CD4-positive, alpha-beta T cell treated with Interleukin-1 beta for 1 hour (primary cell): ENCODE measurements at places on chromosomes 7 and 10.

- DNase-seq = no peak
These were observed 7.5 kb downstream of the PIK3AP1 start for GRCh38 chr10:96712662-96713271.

DNA sequence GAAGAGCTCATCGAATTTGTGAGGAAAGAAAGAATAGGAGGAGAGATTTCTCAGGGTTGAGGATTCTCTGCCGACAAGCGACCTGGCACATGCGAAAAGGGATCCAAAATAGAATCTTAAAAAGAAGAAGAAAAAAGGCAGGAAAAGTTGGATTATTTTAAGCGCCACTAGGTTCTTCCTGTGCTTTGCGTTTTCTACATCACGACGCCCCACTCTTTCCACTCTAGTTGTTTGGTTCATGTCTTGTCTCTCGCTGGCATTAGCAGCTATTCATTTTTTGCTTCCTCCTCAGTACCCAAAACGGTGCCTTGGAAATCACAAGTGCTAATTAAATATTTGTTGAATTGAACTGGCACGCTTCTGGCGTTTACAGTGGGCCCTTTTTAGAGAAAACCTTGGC, 674 bp upstream of the FRA10AC1 start:
- DNase-seq = peak; percentile 9

DNA sequence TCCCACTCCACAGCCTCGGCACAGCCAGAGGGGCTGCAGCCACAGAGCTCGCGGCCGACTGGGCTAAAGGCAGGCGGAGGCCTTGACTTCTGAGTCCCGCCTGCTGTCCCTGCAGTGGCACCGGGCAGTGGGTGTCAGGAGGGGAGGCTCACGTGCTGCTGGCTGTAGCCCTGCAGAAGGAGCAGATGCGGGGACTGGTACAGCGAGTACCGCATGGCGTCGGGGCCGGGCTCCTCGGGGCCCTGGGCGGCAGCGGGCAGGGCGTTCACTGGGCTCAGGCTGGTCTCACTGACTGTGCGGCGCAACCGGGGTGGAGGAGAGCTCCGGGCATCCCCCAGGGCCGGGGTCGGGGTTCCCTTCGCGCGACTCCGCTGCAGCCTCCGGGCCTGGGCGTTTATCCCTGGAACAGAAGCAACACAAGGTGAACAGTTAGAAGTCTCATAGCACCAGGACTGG, 25.6 kb downstream of the PAPOLB start:
- no peak for DNase-seq

DNA sequence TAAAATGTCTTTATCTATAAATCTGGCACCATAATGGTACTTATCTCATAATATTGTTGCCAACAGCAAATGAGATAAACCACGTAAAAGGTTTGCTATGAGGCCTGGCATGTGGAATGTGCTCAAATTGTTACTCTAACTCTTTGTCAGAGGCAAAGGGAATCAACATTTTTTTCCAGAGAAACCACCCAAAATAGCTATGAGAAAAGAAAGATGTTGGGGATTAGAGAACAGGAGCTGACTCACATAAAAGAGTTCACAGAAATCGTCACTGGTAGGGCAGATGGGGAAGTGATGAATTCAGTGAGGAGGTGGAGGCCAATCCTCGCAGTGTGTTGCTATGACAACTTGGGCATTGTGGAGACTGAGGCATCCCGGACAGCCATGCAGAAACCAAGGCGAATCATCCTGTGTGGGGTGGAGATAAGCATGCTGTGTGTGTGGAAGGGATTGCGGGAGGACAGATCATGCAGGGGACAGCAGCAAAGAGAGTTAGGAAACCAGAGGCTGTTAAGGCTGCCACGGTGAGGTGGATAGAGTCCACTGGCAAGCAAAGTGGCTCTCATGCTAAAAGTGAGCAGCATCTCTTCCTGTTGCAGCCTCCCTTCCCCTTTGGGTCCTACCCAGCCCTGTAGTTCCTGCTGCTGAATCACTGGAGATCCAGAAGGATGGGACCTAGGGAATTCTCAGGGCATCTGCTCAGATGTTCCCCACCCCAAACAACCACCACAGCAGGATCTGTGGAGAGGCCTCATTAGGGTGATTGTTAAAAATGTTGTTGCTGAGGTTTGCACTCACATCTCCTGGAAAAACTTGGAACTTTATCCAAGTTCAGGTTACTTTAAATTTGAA, 103.9 kb downstream of the CUBN start:
- peak; percentile 76 for DNase-seq

- DNase-seq = no peak
These were observed 61.2 kb downstream of the TNRC18 start for GRCh38 chr7:5362466-5362865.

DNA sequence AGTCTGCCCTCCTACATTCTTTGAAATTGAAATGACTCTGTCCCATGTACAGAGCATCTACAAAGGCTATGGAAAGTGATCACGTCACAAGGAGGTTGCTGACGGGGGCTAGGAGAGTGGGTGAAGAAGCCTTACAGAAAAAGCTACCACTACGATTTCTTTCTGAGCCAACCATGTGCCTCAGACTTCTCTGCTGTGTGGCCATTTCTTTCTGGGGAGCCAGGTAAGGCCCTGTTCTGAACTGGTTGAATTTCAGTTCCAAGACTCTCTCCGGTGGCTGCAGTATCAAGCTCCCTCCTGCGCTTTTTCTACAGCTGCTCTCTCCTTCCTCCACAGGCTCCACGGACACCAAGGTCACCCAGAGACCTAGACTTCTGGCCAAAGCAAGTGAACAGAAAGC, 112.5 kb upstream of the PRSS1 start:
- peak; percentile 56 for DNase-seq

GRCh38 chr10:32963096-32963495, 5.1 kb upstream of the ITGB1 start:
- DNase-seq = no peak

- no peak for DNase-seq
These were observed 218.4 kb downstream of the GATA3 start for GRCh38 chr10:8272794-8273425.

GRCh38 chr10:7969623-7970022, 84.9 kb upstream of the GATA3 start:
- no peak for DNase-seq

DNA sequence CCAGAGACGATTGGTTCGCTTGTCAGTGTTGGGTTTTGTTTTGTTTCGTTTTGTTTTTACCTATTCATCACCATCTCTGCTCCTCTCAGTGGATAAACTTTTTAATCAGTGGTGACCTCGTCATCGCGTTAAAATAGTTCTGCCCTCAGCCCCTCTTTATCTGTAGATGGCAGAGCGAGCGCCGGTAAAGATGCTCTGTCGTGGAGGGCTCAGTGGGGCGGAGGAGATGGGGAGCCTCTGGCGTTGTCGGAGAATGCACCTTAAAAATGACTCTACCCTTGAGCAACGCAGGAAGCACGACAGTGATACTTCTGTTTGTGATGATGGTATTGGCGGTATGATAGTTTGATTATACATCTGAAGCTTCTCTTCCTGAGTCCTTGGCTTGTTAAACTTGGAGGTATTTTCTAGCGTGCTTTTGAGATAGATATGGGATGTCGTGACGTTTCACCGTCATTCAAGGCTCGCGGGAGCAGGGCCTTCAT, 554 bp downstream of the CSGALNACT2 start:
- DNase-seq = peak; percentile 70

DNA sequence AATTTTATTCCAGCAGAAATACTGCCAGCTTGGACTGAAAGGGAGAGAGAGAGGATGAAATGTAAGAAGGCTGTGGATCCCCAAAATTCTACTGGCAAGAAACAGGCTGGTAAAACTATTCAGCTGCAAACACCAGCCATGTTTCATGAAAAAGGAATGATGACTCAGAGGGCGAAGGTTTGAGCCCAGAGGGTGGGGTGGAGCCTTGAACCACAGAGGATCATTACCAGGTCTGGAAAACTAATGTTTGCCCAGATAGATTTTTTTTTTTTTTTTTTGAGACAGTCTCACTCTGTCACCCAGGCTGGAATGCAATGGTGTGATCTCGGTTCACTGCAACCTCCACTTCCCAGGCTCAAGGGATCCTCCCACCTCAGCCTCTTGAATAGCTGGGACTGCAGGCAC, 41.7 kb upstream of the NRF1 start:
- DNase-seq = no peak

DNA sequence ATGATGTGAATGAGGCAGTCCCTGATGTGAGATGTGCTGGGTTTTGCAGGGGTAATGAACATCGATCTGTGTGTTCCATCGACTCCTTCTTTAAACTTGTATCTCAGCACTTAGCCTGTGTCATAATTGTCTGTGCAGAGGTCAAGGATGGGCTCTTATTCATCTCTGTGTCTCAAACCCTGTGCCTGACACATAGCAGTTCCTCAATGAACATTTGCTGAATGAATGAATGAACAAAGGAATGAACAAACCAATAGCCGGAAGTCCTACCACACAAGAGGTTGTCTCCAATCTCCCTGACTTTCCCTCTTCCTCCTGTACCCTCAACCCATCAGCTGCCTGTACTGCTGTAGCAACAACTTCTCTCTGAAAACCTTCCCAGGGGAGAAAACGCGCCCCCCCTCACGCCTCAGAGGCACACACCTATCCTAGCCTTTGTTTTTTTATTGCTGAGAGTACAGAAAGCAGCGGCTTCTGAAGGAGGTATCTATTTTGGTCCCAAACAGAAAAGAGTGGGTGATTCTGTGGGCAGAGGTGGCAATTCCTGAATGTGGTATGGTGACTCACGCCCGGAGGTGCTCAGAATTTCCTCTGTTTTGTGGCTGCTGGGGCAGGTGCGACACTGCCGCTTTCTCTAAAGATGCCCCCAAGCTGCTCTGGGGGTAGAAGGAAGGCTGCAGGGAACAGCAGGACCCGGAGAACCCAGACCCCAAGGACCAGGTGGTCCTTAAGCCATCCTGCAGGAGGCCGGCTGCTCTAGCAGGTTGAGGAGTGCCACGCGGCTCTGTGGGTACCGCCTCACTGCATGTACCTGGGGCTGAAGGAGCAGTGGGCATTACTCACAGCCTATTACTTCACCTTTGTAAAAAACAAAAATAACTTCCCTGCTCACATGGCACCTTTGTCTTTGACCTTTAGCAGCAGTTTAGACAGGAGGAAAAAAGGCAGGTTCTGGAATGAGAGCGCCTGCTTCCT, 9.6 kb downstream of the IL2RA start:
- DNase-seq = peak; percentile 79

DNA sequence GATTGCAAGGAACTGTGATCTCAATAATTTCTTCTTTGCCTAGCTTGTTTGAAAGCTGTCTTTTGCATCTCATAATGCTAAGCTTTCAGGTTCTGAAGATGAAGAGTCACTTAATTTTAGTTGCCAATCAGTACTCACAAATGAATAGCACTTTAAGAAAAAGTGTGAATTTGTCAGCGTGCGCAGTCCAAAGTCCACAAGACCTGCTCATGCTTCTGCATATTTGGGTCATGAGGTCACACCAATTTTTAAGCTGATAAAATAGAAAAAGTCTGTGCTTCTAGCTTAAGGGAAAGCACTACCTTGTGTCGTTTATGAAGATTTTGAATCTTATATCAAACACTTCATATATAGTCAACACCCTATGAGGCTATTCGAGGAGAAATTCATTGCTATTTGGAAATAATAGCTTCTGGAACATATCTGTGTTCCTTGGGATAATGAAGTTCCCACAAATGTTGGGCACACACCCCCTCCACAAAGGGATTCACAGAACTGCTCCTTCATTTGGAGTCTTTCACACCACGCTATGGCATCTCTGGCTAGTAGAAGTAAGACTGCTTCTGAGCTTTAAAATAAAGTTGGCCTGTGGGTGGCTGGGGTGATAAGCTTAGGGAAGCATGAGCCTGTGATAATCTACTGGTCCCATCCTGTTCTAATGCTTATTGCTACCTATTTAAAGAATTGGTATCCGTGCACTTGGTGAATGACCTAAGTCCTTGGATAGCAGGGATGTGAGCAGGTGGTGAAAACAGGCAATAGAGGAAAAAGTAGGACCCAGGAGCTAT, 33.3 kb downstream of the A1CF start:
- DNase-seq = no peak

- no peak for DNase-seq
These were observed 69.0 kb upstream of the SAMD8 start for GRCh38 chr10:75042292-75042974.

DNA sequence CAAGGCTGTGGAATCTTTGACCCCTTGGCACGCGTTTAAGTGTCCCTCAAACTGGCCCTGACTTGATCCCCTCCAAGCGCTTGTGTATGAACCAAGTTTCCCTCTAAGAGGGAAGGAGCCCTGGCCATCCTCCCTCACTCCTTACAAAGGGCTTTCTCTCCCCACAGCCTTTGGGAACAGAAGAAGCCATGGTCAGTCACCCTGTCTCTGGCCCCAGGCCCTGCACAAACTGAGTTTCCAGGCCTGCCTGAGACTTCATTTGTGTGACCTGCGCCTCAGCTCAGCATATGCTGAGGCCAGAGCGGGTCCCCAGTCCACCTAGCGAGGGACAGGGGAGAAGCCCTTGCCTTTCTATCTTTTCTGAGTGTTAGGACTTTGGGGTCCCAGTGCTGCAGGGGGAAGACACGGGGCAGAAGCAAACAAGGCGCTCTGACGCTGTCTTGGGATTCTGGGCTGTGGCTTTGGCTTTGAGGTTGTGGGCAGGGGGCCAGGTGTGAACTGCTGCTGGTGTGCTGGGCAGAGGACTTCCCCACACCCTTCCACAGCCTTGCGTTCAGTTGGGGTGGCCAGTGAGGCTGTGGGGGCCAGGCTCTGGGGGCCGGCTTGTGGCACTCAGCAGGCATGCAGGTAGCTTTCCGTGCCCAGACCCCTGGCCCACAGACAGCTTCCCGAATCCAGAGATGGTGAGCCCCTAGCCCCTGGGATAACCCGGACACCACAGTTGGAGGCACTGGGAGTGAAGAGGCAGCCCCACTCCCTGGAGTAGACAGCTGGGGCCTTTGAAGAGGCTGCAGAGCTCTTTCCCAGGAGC, 1.5 kb downstream of the RET start:
- no peak for DNase-seq

DNA sequence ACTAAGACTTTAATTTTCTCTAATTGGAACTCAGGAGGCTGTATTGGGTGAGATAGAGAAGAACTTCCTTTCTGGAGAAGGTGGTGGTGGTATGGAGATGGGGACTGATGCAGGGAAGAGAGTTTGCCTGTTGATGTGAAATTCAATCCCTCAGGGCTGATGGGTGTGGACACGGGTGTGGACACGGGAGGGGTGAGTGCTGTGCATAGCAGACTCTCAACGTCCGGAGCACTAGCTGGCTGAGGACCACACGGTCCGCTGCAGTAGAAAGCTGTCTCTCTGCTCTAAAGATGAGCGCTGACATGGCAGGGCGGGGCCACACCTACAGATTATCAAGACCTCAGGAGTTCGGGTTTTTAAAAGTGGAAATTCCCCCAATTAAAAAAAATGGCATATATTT, 148.5 kb upstream of the PITRM1 start:
- DNase-seq = no peak
